GM18507 (cell line): ENCODE measurements at places on chromosomes 7 and 10.

- no peak for DNase-seq
Observed at GRCh38 chr10:92829786-92830377, 18.4 kb upstream of the EXOC6 start.

DNA sequence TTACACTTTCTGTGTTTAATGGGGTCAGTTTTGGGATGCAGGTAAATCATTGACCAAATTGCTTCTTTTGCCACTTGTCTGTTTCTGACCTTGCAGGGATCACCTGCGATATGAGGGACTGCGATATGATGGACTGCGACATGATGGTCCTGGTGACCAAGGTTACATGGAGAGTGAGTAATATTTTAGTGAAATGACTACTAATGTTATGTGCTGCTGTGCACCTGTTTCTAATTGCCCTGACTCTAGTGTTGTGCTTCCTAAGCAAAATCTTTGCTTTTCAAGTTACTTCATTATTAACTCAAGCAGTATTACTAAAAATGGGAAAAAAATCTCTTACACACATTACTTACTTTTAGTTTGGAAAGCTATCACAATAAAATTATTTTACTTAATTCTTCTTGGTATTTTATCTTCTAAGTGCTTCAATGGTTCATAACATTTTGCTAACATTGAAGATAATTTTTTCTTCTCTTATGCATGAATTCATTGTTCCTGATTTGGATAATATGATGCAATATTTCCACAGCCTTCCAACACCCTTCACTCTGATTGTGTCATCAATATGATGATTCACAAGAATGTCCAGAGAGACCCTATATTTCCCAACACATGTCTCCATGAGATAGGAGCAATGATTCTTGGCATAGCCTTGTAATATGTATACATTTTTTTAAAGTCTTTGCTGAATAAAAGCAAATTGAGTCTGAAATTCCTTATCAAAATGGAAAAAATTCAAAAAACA, 306.2 kb upstream of the AKR1E2 start:
- no peak for DNase-seq

- no peak for DNase-seq
Observed at GRCh38 chr7:116950889-116951351, 2.4 kb upstream of the ST7 start.

DNA sequence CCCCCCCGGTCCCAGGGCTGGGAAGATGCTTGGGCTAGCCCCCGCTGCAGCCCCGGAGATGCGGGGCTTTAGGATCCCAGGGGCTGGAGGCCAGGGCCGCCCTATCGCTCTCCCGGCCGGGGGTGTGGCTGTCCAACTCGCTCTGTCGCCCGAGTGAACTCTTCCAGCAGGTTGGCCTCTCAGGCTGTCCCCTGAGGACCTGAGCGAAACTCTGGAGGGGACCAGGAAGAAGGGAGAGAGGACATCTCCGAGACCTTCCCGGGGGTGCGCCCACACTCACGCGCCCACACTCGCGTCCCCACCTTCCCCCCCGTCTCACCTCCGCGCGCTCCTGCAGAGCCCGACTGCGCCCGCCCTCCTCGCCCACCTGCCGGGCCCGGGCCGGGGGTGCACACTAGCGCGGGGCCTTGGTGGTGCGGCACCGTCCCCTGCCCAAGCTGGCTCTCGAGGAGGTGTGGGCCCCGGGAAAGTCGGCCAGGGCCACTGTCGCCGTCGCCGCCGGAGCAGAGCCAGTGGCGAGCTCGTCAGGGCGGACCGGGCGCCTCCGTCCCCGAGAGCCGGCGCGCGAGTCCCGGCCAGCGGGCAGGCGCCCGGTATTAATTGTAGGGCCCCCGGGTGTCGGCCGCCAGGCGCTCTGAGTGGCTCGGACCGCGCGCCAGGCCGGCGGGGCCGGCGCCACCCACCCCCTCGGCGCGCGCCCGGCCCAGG, 101.7 kb upstream of the SVIL start:
- DNase-seq, result no peak

GRCh38 chr7:14024406-14024805, 34.9 kb upstream of the ETV1 start:
- no peak for DNase-seq

DNA sequence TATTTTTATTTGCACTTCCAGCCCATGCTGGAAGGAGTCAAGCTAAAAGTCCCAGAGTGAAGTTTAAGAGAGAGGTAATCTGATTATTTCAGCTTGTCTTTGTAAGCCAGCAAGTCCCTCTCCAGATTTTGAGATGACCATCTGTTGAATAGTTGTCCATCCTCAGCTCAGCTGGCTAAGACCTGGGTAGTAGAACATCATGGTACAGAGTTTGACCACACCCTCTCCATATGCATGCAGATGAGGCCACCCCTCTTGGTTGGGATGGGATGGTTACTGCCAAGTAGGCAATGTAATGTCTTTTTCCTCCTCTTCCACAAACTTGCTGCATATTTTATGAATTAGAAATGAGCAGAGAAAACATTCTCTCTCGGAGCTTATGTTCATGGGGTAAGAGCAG, 639.8 kb downstream of the SORCS3 start:
- no peak for DNase-seq

DNA sequence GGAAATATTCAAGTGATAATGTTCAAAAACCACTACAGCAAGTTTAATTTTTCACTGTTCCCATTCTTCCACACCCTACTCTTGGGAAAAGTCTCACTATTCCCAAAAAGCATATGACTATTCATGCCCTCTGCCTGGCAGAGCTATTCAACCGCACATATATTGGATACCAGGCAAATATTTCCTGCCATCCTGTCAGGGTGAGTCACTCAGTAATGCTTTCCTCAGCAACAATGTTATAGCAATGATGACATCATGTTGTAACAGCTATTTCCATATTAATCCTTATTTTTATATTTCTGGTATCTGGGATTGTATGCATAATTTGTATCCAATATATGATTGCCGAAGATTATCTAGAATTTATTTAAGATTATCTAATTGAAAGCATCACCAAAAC, 114.0 kb upstream of the PLXDC2 start:
- DNase-seq, result no peak

GRCh38 chr7:111894518-111894917, 311.7 kb downstream of the DOCK4 start:
- no peak for DNase-seq

- DNase-seq, result peak; percentile 5
Observed at GRCh38 chr7:4479367-4480039, 202.6 kb upstream of the FOXK1 start.

DNA sequence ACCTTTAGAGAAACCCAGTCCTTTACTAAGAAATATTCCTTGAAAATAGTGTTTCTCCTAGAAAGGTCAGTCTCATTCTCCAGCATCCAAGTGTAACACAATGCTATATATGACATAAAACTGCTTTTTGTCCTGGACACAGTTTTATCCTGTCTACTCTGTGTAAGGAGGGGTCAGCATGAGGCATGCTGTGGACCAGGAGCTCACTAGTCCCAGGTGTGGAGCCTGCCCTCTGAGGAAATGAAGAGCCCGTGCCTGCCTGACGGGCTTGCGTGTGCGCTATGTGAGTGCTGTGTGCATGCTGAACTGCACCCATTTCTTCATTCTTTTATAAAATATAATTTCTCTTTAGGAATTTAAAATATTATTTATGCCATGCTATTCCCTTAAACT, 182.8 kb upstream of the CDCA7L start:
- no peak for DNase-seq

GRCh38 chr7:105452085-105452484, 63.4 kb upstream of the SRPK2 start:
- DNase-seq, result no peak

GRCh38 chr10:116331815-116332214, 7.6 kb downstream of the CCDC172 start:
- DNase-seq, result no peak

- no peak for DNase-seq
Observed at GRCh38 chr7:64863021-64863420, 40.1 kb upstream of the ZNF273 start.

- DNase-seq, result no peak
Observed at GRCh38 chr10:71833451-71834342, 17.4 kb downstream of the PSAP start.

GRCh38 chr7:1142051-1142635, 17.9 kb downstream of the ZFAND2A start:
- DNase-seq, result no peak

DNA sequence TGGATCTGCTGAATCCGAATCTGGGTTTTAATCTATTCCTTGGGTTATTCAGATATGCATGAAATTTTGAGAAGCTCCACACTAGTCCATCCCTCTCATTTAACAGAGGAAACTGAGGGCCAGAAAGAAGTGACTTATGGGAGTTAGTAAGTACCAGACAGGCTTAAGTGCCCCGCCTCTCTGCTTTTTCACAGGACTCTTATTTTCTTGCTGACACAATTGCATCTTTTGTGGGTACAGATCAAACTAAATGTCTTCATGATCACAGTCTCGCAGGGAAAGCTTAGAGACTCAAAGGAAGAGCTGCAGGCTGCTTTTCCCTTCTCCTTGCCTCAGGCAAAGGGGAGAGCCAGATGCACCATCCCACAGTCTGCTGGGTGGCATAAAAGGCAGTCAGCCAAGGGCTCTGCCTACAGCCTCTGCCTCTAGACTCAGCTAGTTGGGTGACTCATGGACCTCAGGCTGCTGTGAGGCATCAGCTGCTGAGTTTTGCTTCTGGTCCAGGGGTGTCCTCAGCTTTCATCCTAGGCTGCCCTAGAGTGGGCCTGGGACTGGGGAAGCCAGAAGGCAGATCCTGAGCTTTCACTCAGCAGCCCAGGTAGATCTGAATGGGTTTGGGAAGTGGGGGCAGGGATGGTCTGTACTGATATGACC, 11.6 kb downstream of the GOLGA7B start:
- no peak for DNase-seq

DNA sequence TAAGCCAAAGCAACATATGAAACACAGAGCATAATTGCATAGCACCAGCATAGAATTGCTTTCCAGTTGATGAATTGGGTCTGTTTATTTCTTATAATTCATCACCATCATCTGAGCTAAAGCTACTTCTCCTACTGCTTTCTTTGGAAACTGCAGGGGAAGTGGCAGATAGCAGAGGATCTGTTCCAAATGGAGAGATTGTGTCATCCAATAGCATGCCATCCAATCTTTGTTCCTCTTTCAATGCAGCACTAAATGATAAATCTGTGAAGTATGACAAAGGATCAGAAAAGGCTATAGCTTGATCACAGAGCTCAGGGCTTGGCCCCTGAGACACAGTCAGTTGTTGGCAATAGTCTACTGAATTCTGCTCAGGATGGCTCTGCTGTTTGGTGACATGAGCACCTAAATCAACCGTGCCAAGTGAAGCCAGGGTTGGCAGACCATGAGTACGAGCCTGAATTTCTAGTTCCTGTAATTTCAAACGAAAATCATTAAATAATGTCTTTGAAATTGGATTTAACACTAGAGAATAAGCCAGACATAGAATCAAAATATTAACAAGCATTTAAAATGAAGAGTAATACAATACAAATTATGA, 90.0 kb downstream of the TFEC start:
- DNase-seq, result no peak

- DNase-seq, result no peak
Observed at GRCh38 chr10:93287775-93288174, 194.4 kb downstream of the MYOF start.

- DNase-seq, result peak; percentile 45
Observed at GRCh38 chr10:14822879-14823755, 14.7 kb downstream of the CDNF start.

- no peak for DNase-seq
Observed at GRCh38 chr7:74617180-74617744, 40.3 kb upstream of the GTF2I start.

GRCh38 chr7:1964913-1965578, 267.7 kb downstream of the MAD1L1 start:
- DNase-seq, result no peak

DNA sequence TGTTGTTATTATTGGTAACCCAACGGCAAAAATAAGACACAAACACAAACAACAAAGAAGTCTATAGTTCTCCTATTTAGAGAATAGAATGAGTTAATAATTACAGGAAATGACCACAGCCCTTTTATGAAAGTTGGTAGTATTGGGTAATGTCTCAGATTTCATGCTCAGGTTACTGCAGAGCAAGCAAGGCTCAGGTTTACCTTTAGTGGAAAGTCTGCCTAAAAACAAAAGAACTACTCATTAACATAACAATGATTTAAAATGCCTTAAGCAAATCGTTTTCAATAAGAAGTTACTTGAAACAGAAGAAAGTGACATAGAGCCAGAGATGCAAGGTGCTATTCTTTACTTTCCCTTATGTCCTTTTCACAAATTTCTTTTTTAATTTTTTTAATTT, 441.2 kb downstream of the PLXDC2 start:
- no peak for DNase-seq

DNA sequence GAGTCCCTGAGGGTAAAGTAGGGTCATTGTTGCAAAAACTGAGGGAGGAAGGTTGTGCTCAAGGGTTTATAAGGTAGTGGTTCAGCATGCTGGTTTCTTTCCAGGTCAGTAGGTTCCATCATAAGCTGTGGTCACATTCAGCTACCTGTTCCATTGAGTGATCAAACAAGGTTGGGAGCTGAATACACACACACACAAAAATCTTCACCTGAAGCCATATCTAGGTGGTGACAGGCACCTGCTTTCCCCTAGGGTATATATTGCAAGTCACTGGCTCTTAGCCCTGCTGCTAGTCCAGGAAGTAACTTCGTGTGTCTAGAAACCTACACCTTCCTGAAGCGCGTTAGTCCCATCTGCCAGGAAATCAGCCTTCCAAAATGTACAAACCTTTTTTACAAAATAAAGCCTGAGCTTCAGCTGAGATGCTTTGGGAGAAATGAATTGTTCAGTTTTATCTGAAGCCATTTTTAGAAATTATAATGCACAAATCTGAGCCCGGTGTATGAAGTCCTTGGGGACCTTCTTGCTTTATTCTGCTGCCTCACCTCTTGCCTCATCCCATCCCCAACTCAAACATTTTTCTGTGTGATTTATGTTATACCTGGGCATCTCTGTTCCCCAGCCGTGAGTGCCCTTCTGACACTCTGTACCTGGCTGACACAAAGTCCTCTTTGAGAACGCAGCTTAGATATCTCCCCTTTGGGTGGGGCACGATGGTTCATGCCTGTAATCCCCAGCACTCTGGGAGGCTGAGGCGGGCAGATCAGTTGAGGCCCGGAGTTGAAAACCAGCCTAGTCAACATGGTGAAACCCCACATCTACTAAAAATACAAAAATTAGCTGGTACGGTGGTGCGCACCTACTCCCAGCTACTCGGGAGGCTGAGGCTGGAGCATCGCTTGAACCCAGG, 10.6 kb upstream of the LAMTOR4 start:
- no peak for DNase-seq
